ENCODE measurements at places on chromosomes 3 and 15.

- no peak for DNase-seq
These were observed 102.6 kb upstream of the PRR20G start for GRCh38 chr3:127390365-127391025.

- no peak for DNase-seq
These were observed 9.8 kb upstream of the ANKDD1A start for GRCh38 chr15:64901914-64902313.

- DNase-seq, result no peak
These were observed 82.9 kb upstream of the THBS1 start for GRCh38 chr15:39497759-39498565.

- DNase-seq, result no peak
These were observed 220.9 kb downstream of the ATP8B4 start for GRCh38 chr15:49898097-49898496.

GRCh38 chr15:81155375-81156218 is 21.5 kb downstream of the CFAP161 start:
- DNase-seq, result no peak

GRCh38 chr3:177928172-177928873 is 607.9 kb upstream of the KCNMB2 start:
- no peak for DNase-seq

Measured in D721Med (cell line).